ENCODE measurements at places on chromosomes 4 and X. TPM values are rescaled to one million over a fixed set of nuclear protein-coding genes. Genes with fewer than 3 reads are reported as not detected.

GRCh38 chr4:7156328-7156727 is 36.0 kb upstream of the SORCS2 start:
- ATAC-seq: no peak

GRCh38 chr4:112213856-112214255 is 17.7 kb upstream of the AP1AR start:
- no peak for ATAC-seq

- ATAC-seq: no peak
Measured at GRCh38 chr4:3850128-3850527, 83.9 kb downstream of the ADRA2C start.

DNA sequence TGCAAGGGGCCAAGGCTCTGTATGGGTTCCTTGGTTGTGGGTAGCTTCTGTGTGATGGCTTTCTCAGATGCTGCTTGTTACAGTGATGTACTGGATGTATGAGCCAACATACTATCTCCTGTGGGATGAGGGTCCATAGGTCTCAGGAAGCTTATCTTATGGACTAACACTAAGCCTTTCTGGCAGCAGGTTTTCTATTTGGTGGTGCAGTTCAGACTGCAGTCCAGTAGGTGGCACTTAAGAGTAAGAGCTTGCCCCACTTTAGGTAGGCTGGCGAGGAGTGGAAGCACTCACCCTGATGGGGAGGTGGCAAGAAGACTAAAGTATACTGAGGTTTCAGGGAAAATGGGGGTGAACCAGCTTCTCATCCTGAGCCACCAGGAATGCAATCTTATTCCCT is 306.7 kb upstream of the MAOA start:
- ATAC-seq: peak; percentile 16

DNA sequence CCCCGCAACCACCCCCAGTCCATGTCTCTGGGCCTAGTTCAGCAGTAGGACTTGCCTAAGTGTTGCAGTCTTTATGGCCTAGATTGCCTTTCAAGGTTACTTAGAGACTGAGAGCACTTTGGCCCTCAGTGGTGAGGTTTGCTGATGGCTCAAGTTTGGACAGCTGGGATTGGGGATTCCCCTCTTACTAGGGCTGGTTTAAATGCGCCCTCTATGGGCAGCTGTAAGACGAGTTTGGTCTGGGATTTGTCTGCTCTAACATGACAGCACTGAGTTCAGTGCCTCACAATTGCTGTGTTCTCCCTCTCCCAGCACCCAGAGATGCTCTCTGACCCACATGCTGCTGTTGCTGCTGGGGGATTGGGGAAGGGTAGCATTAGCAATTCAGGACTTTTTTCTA is 23.1 kb downstream of the DACH2 start:
- no peak for ATAC-seq

Gene ASB9
- 3.1 TPM for total RNA-seq

Gene SPANXD
- not detected for total RNA-seq

Gene PDGFRA
- 0.50 TPM for total RNA-seq

Gene ATOH1
- total RNA-seq: not detected

DNA sequence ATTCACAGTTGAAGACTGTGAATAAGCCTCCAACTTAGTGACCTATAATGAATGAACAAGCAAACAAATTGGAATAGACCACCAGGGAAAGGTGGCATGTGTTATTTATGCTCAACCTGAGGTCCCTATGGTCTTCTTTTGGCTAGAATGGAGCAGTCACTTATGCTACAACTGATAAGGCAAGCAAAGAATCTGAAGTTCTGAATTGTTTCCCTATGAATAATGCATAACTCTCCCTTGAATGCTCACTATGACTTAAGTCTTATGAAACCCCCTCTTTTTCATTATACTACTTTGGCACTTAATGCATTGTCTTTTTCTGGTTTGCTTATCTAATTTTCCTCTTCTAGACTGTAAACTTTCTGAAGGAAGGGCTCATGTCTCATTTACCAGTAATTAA is 2.6 kb downstream of the GIMD1 start:
- peak; percentile 39 for ATAC-seq

- no peak for ATAC-seq
Measured at GRCh38 chr4:138775890-138776289, 239.7 kb upstream of the NOCT start.

- peak; percentile 23 for ATAC-seq
Measured at GRCh38 chrX:13023567-13023966, 20.9 kb downstream of the FAM9C start.

DNA sequence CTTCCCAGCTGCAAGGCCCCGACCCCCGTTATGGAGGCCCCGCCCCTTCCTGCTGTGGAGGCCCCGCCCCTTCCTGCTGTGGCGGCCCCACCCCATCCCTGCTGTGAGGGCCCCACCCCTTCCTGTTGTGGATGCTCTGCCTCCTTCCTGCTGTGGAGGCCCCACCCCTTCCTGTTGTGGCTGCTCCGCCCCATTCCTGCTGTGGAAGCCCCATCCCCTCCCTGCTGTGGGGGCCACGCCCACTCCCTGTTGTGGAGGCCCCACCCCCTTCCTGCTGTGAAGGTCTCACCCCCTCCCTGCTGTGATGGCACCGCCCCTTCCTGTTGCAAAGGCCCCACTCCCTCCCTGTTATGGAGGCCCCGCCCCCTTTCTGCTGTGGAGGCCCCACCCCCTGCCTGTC is 104.9 kb upstream of the PSAPL1 start:
- ATAC-seq: peak; percentile 55

GRCh38 chrX:135112096-135112729 is 8.1 kb downstream of the ETDB start:
- ATAC-seq: peak; percentile 61

Gene TSPAN5
- 19.0 TPM for total RNA-seq

- ATAC-seq: no peak
Measured at GRCh38 chr4:169136330-169136729, 126.3 kb upstream of the CBR4 start.

Gene TAF7L
- total RNA-seq: not detected

GRCh38 chr4:55469979-55470378 is 74.2 kb downstream of the TMEM165 start:
- no peak for ATAC-seq

DNA sequence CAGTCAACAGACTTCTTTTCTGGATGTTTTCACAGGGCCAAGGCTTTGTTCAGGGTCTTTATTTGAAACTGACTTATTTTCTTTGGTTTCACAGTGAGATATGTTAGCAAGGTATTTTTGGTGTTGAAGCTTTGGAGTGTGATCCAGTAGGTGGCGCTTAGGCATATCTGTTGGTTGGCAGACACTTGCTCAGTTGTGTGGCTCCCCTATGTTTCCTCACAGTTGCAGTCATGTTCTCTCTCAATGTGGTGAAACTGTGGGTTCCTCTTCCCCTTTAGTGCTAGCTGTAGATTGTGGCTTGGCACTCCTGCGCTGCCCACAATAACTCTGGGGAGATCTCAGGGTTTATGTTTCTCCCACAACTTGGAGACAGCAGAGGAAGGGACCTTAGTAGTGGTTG is 460.8 kb downstream of the SLITRK2 start:
- no peak for ATAC-seq

Gene RAB33A
- 34.6 TPM for total RNA-seq

GRCh38 chr4:76679691-76680090 is 218.3 kb downstream of the SOWAHB start:
- ATAC-seq: no peak

DNA sequence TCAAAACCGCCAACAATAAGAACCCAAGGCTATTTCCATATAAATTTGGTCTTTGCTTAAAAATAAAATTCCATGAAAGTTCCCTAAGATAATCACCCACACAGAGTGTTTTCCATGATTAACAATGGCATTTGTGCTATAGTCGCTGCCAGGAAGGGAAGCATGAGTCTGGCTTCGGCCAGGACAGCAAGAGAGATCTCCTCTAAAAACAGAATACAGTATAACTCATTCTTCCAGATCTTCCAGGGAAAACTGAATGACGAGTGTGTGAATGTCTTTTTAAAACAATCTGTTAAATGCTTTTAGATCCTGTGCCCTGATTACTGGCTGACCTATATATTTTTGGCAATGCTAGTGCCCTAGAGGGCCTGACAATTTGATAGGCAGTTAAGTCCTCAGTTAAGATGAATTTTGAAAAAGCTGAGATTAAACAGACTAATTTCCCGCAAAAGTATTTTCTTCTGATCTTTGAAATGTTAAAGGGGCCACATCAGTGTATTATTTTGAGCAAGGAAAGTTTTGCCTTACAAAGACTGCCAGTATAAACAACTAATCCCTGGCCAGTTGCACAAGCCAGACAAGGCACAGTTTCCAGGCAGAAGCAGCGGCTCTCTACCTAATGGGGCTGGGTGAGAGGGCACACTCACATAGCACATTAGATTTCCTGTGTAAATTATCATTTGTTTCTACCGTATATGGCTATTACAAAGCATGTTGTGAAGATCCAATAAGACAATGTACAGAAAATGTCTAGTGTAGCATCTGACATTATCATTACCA is 127.3 kb downstream of the DCHS2 start:
- ATAC-seq: no peak

Gene TKTL2
- not detected for total RNA-seq

DNA sequence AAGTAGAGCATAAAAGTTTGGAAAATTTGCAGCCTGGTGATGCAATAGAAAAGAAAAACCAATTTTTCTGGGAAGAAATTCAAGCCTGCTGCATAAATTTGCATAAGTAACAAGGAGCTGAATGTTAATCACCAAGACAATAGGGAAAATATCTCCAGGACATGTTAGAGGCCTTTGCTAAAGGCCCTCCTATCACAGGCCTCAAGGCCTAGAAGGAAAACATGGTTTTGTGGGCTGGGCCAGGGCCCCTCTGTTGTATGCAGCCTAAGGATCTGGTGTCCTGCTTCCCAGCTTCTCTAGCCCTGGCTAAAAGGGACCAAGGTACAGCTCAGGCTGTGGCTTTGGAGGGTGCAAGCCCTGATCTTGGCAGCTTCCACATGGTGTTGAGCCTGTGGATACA is 6.2 kb upstream of the RTL3 start:
- no peak for ATAC-seq

GRCh38 chrX:53085661-53086229 is 3.6 kb downstream of the TSPYL2 start:
- no peak for ATAC-seq

Gene DUSP21
- not detected for total RNA-seq

DNA sequence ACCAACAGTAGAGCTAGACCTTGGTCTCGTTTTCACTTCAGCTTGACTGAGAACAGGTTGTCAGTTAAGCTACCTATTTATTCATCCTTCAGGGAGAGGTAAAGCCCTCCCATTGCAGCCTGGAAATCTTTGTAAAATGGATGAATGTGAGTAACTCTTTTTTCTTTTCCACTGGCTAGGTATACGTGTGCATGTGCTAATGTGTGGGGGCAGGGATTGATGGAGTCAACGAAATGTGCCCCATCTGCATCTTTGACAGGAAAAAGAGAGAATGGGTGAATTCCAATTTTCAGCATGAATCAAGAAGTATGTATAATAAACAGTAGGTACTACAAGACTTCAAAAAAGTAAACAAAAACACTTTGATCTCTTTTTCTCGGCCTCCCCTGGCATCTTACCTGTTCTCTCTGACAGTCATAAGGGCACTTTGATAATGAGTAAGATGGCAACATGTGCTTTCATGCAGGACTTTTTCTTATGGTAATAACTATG is at the start of gene IL21:
Gene IL21, minus strand, starts transcription at position 51 of the 492 bp plus-strand sequence. CDS start 55 bp downstream, outside the sequence.
- ATAC-seq: peak; percentile 68

Gene PCSK1N
- 3.7 TPM for total RNA-seq

- ATAC-seq: no peak
Measured at GRCh38 chr4:168269896-168270295, 48.7 kb downstream of the DDX60 start.

- ATAC-seq: no peak
Measured at GRCh38 chr4:126056116-126056650, 741.4 kb downstream of the FAT4 start.

- ATAC-seq: no peak
Measured at GRCh38 chr4:56730097-56730496, 49.0 kb upstream of the HOPX start.

All from activated T-helper 17 cell treated with anti-CD3 and anti-CD28 coated beads, Interleukin-2, amount 50 U/mL, for 72 hours (primary cell).